ENCODE measurements at places on chromosomes 7 and 10.

- DNase-seq, result no peak
These were observed 51.4 kb downstream of the JAKMIP3 start for GRCh38 chr10:132117146-132117545.

GRCh38 chr10:116237260-116237659 is 35.7 kb downstream of the GFRA1 start:
- no peak for DNase-seq

GRCh38 chr7:157771689-157772088 is 434.9 kb downstream of the DNAJB6 start:
- no peak for DNase-seq

- DNase-seq, result peak; percentile 13
These were observed 165.7 kb downstream of the NPSR1 start for GRCh38 chr7:34823650-34824258.

- no peak for DNase-seq
These were observed 327.9 kb downstream of the ACTR3B start for GRCh38 chr7:153087498-153087897.

DNA sequence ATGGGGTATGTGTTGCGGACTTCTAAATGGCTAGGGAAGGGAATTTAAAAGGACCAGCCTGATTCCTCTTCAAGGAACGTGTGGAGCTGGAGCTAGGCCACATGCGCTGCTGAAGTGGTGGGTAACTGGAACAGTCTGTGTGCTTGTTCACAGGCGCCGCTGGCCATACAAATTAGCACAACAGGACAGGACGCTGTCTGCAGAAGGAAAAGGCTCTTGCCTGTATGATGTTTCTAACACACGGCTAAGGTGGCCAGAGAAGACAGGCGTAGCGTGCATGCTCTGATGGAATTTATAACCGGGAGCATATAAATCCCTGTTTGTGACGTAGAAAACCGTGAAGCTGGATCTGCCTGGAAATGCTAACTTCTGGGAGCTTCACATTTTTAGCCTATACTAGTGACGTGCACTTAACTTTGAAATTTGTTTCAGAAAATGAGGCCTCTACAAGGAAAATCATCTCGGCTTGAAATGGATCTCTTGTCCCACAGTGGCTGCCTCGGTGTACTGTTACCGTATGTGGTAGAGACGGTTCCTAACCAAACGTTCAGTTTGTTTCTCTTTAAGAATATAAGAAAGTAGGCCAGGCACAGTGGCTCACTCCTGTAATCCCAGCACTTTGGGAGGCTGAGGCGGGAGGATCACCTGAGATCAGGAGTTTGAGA is 569.4 kb downstream of the PTPRN2 start:
- no peak for DNase-seq

DNA sequence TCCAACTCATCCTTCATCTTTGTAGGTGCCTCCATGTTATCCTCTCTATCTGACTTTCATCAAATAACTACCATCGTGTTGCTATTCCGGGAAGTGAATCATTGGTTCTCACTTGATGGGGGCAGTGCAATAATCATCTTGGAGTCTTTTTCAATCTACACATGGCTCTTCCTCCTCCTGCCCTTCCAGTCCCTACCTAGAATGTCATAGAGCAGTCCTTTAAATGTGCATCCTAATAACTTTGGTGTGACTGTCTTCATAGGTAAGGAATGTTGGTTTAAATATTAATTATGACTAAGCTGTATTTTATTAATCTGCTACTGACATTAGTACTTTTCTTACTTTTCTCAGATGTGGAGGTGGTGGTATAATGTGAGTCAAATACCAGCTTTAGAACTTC is 8.4 kb upstream of the CDK14 start:
- DNase-seq, result no peak

DNA sequence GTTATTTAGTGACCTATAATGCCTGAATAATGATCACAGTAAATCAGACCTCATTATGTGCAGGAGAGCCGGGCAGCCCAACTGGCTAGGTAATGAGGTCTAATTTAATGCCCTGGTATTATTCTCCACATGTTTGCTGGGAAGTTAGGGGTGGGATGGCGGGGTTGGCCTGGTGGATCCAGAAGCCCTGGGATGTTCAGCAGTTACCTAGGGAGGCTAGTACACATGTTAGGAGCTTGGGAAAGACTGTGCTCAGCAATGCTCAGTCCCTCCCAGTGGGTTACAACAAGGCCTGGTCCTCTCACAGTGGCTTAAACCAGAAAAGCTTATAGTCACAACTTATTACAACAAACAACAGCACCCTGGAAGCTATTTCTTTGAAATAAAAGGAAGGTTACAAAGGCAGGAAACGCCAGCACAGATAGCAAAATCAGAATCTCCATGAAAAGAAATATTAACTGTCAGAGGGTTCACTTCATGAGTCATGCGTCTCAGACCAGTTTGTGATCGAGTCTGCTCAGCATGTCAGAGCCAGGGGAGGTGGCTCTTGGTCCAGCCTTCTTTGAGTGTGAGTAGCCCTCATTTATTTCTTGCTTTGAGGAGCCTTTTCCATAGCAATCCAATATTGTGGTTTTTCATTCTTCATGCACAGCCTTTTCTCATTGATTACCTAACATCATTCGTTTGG is 418.6 kb upstream of the NPVF start:
- no peak for DNase-seq

DNA sequence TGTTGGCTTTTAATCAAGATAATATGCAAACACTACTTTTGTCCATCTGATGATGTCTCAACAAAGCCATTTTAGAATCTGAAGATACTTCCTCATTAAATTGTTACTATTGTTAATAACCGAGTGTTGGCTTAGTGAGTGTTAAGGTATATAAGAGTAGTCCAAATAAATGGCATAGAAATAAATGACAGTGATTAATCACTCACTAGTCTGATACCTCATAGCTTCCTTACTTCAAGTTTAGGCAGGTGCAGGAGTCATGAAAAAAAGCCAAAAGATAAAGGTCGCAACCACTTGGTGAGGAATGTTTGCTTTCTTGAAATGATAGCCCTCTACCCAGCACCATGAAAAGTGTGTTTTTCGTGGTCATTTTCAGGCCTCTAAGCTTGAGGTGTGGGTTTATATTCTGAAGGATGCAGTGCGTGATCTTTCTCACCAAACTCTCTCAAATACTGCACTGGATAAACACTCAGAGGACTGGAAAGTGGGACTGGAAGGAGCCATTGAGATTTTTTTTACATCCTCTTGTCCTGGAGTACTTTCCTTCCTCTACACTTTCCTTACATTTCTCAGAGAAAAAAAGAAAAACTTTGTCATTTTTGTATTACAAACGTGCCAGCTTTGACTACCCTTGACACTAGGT is 138.1 kb downstream of the KIAA1217 start:
- no peak for DNase-seq

DNA sequence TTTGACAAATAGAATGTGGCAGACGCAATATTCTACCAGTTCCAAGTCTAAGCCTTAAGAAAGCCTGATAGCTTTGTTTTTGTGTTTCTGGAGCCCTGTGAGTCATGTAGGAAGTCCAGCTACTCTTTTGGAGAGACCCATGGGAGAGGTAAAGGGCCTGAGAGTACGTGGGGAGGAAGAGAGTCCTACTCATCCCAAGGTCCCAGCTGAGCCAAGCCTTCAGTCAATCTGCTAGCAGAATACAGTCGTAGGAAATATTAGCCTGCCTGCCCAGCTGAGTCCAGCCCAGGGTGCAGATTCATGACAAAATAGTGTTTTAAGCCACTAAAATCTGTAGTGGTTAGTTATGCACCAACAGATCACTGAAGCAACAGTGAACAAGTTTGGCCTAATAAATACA is 9.0 kb upstream of the GNA12 start:
- no peak for DNase-seq

- DNase-seq, result no peak
These were observed 16.5 kb downstream of the DENND10 start for GRCh38 chr10:119120413-119120867.

- no peak for DNase-seq
These were observed 11.6 kb downstream of the PAPSS2 start for GRCh38 chr10:87671139-87671815.

- DNase-seq, result no peak
These were observed 458.1 kb upstream of the MBL2 start for GRCh38 chr10:53230651-53231050.

GRCh38 chr10:125016611-125017202 is 74.8 kb downstream of the ZRANB1 start:
- DNase-seq, result no peak

DNA sequence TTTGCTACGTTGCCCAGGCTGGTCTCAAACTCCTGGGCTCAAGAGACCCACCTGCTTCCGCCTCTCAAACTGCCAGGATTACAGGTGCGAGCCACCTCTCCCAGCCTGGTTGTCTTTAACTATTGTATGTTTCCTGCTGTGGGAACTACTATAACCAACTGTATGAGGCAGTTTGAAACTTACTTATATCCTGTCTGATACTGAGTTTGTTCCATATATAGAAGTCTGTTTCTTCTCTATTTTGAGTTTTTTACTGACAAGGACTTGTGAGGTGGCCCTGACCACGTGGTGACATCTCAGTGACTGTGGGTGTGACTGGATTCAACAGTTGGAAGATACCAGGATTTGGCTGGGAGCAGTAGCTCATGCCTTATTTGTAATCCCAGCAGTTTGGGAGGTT is 14.2 kb downstream of the FBH1 start:
- no peak for DNase-seq

- DNase-seq, result no peak
These were observed 2.4 kb downstream of the MYL7 start for GRCh38 chr7:44138698-44139097.

DNA sequence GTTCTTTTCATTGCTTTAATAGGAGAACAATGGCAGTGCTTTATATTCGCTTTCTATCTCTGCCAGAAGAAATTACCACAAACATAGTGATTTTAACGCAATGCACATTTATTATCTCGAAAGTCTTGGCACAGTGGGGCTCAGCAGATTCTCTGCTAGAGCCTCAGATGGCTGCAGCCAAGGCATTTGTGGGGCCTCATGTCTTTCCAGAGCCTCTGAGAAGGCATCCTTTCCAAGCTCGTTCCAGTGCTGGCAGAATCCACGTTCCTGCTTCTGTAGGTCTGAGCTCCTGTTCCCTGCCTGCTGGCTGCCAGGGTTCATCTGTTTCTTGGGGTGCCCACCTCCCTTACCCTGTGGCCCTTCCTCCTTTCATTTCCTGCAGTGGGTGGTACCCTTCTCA is 60.2 kb downstream of the LRRC18 start:
- DNase-seq, result no peak

- no peak for DNase-seq
These were observed 59.9 kb downstream of the PWWP2B start for GRCh38 chr10:132456881-132457280.

DNA sequence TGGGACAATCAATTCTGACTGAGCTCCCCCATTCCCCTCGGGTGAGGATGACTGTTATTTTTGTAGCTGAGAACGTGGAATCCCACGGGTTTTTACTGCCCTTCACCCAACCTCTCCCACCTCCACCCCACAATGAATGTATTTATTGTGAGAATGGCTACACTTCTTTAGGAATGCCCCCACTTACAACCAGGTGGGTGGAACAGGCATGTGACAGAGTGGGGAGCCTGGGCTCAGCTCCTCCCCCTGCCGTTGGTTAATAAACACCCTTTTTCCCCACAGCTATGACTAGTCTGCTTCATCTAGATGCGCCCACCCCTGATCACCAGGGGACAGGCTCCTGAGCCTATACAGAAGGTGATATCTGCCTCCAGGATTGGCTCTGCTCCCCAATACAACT is 2.0 kb downstream of the MRPL43 start:
- DNase-seq, result no peak

- DNase-seq, result no peak
These were observed 6.5 kb downstream of the AKR1B1 start for GRCh38 chr7:134452419-134452838.

DNA sequence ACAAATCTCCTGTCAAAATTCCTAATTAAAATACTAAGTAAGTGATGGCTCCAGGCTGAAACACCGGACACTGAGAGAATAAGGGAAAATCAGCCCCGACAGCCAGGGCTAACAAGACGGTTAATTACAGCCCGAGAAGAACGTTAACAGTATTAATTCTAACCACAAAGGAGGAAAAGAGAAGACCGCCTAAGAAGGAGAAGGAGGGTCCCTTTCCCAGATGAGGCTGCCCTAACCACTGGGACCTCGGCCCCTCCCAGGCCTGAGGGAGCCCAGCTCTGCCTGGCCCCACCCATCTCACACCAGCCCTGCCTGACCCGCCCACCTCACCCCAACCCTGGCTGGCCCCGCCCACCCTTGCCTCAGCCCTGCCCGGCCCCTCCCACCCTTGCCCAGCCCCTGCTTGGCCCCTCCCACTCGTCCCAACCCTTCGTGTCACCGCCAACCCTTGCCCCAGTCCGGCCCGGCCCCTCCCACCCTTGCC is 51.3 kb downstream of the PWWP2B start:
- peak; percentile 65 for DNase-seq

DNA sequence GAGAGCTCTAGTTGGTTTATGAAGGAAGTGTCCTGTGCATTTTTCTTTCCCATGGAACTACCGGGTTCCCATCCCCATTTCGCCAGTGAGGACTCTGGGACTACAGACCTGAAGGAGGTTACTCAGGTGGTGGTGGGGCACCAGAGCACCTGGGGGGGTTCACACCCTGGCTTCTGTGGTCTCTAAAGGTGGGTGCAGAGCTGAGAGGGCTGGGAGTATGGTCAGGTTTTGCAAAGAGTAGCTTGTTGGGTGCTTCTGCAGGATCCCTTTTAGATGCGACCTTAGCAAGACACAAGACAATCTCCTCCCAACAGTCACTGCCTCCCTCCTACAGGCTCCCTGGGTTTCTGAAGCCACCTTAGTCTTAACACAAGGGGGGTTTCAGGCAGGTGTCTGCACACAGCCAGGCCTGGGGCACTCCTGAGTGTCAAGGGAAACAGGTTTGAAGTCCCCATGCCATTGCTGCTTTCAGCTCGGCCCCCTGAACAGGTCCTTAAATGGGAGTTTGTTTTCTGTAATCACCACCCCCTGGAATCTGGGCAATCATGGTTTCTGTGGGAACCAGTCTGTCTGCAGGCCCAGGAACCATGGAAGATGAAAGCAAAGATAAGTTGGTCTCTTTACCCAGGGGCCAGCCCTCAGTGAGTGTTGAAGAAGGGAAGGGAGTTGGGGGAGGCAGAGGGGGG is 9.9 kb upstream of the CXCL12 start:
- no peak for DNase-seq

- DNase-seq, result no peak
These were observed 78.3 kb downstream of the MMRN2 start for GRCh38 chr10:86878983-86879713.

Measured in hematopoietic multipotent progenitor cell treated with erythropoietin and hydrocortisone succinate and interleukin-3 and kit ligand, for 17 days (in vitro differentiated cells).